ENCODE measurements at places on chromosomes 2 and 18.

DNA sequence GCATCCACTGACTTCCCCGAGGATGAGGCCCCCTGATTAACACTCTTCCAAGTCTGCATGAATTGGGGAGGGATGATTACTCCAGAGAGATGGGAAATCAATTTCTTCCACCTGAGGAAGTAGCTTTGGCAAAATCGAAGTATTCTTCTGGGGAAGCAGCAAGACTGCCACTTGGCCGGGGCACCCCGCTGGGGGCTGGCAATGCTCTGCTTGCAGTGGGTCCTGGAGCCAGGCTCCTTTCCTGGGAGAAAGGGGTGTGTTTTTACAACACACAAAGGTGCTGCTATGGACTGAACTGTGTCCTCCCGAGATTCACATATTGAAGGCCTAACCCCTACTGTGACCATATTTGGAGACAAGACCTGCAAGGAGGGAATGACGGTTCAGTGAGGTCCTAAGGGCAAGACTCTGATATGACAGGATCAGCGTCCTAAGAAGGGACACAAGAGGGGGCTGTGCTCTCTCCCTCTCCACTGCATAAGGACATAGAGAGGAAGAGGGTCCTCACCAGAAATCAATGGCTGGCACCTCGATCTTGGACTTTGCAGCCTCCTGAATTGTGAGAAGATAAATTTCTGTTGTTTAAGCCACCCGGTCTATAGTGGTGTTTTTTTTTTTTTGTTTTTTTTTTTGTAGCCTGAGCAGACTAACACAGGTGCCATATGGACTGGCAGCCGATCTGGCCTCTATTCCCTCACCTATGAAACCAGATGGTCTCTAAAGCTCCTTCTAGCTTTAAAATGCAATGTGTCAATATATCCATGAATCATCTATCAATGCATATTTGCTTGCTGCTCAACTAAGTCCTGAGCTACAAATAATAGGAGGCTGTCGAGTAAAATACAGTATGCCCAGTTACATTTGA lies 3.6 kb upstream of the SMARCAL1 start:
- DNase-seq: no peak

DNA sequence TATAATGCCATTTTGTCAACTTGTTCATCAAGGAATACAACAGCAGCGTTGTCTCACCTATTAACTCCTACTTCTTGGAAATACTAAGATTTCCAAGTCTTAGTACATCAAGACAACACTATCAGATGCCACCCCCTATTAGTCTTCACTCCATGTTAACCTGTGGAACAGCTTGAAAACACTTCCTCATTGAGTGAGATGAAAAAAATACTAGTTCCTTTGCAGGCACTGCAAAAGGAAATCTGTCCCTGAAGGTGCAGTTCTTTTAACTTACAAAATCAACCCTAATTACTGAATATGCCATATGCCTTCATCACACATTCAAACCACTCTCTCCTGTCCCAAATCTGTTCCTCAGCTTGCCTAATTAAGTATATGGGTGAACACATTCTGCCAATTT lies 4.0 kb downstream of the CWC22 start:
- no peak for DNase-seq

DNA sequence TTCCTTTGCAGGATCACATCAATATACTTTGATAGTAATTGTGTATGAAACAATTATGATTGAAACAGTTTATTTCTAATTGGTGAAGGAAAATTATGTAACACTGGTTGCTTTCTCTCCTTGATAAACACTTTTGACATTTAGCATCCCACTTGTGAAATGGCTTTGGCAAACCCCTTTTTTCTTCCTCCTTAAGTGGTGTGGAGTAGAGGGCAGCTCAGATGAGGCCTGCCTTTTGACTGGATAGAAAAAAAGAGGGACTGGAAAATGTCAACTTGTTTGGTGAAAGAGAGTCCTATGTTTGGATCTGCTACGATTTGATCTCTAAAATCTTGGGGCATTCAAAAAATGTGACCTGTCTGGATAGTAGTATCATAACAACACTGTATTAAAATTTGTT lies 318.3 kb downstream of the MEIS1 start:
- DNase-seq: no peak

DNA sequence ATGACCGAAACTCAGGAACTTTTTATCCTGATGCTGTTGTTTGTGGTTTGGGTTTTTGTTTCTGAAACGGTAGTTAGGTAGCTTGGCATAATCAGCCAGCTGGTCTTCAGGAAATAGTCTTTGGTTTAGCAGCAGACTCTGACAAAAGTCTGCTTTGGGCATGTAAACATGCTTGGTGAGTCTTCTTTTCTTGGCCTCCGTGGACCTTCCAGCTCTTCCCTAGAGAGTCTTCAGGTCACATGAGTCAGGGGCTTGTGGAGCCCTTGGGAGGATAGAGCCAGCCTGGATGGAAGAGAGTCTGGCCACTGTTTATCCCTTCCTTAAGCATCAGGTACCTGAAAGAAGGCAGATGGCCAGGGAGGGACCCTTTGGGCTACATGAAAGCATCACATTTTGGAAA lies 154.5 kb downstream of the MGAT5 start:
- DNase-seq: no peak

- no peak for DNase-seq
Measured at GRCh38 chr2:191262436-191262835, 17.2 kb downstream of the MYO1B start.

DNA sequence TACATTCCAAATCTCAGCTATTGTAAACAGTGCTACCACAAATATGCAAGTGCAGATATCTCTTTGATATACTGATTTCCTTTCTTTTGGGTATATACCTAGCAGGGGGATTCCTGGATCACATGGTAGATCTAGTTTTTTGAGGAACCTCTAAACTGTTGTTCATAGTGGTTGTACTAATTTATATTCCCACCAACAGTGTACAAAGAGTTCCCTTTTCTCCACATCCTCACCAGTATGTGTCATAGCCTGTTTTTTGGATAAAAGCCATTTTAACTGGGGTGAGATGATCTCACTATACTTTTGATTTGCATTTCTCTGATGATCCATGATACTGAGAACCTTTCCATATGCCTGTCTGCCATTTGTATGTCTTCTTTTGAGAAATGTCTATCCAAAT lies 6.3 kb upstream of the CCNT2 start:
- no peak for DNase-seq

GRCh38 chr2:148877403-148877740 lies 2.3 kb downstream of the KIF5C start:
- no peak for DNase-seq

GRCh38 chr2:85911814-85912692 lies 23.3 kb upstream of the ST3GAL5 start:
- DNase-seq: no peak

DNA sequence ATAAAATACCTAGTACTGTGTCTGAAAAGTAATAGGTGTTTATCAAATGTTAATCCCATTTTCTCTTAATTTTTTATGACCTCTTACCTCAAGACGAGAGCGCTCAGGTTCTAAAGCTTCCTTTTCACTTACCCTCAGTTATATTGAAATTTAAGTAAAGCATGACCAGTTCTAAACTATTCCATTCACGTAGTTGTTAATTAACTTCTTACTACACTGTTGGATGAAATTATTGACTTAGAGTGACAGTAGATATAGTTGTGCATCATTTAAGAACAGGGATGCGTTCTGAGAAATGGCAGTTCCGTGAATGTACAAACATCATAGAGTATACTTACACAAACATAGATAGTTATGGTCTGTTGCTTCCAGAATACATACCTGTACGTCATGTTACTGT lies 20.1 kb upstream of the HTR2B start:
- no peak for DNase-seq

- DNase-seq: no peak
Measured at GRCh38 chr2:181546086-181546485, 88.9 kb downstream of the ITGA4 start.

DNA sequence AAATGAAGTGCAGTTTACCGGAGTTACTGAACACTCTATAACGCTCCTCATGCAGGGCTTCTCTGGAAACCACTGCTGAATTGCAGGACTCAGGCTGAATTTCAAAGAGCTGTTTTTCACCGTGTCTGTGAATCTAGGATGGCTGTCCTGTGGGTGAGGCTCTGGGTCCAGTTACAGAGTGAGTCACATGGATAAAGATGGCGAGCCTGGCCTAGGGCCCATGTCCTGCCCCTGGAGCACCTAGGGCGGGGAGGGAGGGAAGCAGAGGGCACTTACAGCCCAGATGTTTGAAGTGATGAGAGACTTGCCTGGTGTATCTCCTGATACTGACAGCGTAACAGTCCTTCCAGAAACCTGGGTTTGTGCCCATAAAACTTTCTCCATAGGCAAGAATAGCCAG lies 583.0 kb downstream of the IRS1 start:
- no peak for DNase-seq

GRCh38 chr18:37452682-37453385 lies 112.8 kb downstream of the CELF4 start:
- DNase-seq: no peak

DNA sequence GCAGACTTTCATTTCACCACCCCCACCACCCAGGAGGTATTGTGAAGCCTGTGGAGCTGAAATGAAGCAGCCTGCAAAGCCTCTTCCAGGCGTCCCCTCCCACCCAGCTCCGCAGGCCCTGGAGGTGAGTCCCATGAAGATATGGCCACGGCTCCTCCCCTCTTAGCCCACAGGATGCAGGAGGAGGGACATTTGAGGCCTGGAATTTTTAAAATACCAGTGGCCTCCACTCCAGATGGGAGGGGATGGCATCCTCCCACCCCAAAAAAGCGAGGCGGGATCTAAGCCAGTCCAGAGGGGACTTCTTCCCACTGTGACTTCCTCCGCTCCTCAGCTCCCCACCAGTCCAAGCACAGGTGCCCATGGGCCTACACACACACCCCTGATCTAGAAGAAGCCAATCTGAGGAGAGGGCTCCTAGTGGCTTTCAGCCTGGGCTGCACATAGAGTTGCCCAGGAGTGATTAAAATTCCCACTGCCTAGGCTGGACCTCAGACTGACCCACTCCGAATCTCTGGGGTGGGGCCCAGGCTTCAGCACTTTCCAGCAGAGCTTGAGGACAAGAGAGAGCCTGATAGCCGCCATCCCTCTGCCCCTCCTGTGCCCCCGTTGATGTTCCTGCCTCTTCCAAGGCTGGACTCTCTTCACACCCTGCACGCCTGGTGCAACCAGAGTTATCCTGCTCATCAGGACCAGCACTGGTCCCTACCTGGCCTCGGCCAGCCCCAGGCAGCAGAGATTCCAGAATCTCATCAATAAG lies 206.9 kb downstream of the TNS1 start:
- DNase-seq: no peak

- no peak for DNase-seq
Measured at GRCh38 chr2:241273210-241274020, 42.1 kb downstream of the HDLBP start.

DNA sequence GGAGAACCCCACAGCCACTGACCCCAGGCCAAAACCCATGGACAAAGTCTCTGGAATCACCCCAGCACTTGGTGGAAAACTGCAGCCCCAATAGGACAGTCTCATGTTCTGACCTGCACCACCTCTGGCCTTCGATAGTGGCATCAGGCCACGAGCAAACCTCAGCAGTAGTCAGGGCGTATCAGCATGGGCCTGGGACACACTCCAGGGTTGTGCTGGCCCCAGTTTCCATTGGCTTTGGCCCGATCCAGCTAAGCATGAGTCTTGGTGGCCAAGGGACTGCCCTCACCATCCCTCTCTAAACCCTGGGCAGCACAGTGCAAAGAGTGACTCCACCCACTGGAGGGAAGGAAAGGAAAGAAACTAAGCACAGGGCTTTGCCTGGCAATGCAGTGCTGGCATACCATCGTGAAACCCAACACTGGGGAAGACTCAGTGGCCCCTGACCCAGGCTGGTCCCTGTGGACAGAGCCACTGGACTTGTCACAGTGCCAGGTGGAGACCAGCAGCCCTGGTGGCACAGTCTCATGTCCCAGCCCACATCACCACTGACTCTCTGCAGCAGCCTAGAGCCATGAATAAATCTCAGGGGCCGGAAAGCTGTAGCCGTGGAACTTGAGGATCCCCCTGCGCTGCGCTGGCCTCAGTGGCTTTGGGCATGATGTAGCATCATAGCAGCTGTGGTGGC lies 46.3 kb downstream of the ZNF519 start:
- no peak for DNase-seq

DNA sequence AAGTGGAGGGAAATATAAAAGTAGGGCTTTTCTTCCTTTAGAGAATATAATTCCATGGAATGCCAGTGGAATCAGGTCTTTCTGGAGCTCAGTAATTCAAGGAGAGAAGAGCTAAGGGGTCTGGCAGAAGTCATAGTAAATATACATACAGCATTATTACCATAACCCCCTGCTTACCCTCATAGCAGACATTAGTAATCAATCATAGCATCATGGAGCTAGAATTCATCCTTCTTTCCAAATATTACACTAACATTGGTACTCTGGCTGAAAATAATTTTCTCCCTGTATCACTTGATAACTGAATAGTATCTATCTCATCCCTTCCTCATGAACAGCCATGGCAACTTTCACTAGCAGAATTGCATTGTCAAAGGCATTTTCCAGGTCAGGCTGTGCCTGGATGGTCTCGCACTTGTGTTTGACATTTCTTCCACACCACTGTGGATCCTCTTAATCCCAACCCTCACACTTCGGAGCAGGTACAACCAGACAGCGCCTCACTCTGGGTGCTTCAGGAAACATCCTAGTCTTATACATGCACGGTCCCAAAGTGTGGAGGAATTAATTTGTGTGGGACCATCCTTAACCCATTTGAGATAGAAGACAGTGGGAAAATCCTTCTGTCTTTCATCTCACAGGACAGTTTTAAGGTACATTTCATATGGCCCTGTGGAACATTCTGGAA lies 84.2 kb upstream of the SEC11C start:
- DNase-seq: no peak

DNA sequence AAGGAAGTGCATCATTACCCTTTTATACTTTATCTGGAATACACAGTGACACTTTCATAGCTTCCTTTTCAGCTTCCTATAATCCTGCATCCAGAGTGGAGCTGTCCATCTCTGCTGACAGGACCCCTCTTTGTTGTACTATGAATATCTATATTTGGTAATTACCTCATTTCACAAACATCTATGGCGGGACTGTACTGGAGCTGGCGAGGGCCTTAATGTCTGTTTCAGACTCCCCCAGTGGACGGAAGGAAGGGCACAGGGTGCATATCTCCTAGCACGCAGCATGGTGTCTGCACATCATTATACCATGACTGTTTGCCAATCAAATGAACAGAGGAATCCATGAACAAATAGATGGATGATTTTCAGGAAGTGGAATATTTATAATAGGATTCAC lies 142.3 kb downstream of the SOX11 start:
- no peak for DNase-seq

DNA sequence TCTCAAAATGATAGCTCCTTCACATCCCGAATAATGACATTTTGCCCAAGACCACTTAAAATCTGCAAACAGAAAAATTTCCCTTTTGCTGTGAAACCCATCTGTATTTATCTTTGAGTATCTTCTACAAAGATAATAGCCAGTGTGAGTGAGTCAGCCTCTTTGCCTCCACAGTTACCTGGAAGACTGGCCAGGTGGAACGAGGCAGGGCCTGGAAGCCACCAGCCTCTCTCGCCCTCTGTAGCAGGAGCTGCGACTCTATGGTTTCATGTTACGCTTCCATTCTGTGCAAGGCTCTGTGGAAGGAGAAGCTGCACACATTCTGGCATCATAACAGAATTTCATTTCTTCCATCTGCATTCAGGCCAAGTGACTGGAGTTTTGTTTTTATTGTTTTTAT lies 9.5 kb downstream of the ELP2 start:
- DNase-seq: no peak

GRCh38 chr2:175576270-175576669 lies 394.8 kb upstream of the ATP5MC3 start:
- no peak for DNase-seq
